PC-9 (cell line): ENCODE measurements at places on chromosomes 1 and 21.
A peak's percentile ranks its signal among the peaks of the same experiment; 100 is the strongest.

- DNase-seq: no peak
Measured at GRCh38 chr1:93715529-93716126, 34.0 kb upstream of the BCAR3 start.

DNA sequence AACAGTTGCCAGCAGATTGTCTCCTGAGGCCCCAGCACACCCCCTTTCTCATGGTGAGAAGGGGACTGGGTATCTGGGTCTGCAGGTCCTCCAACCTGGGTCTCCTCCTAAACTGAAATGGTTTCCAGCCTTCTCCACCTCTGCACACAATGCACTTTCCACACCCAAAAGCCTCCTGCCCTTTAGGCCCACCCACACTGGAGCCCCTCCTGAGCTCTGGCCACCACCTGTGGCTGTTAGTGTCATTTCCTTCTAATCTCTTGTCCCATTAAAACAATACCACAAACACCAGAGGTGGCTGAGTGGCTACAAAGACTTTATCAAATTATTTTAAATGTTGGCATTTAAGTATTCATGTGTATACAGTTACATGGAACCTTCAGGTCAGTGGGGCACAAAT is 11.5 kb downstream of the GPR3 start:
- DNase-seq: no peak

DNA sequence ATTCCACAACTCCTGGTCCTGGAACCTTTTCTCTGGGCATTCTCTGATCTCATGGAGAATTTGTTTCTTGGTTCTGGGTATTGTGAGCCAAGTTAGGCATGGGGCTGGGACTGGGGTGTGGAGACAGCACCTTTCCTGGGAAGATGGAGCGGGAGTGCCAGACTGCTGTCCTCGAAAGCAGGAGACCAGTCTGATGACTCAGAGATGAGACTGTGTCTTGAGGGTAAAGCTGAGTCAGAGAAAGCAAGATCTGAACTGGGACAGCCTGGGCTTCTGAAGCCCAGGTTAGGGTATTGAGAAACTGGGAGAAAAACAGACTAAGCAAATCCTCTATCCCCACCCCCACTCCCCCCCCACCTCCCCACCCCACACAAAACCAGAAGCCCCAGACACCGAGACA is 2.2 kb upstream of the KANK4 start:
- peak; percentile 63 for DNase-seq

DNA sequence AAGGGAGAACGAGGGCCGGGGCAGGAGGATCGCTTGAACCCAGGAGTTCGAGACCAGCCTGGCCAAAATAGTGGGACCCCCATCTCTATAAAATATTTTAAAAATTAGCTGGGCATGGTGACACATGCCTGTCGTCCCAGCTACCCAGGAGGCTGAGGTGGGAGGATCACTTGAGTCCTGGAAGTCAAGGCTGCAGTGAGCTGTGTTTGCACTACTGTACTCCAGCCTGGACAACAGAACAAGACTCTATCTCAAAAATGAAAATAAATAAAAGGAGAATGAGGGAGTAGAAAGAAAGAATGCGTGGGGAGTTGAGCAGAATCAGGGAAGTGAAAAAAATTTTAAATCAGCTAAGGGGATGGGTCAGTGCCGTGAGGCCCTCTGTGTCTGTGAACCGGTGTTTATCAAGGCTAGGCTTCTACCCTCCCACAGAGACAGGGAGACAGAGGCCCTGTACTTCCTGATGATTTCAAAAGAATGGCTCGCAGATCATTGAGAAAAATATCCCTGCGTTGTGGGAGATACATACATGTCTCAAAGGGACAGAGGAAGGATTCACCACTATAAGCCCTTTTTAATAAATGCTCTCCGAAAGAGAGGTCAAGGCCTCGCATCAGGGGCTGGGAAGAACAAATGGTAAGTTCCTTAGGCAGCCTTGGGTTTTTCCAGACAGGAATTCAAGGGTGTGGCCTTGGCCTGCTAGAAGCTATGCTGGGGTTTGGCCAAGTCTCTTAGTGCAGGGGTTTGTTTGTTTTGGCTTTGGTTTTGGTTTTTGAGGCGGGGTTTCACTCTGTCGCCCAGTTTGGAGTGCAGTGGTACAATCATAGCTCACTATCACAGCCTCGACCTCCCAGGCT is 20.7 kb downstream of the IL10RB start:
- DNase-seq: peak; percentile 66

GRCh38 chr1:186993996-186994395 is 165.2 kb downstream of the PLA2G4A start:
- DNase-seq: no peak

GRCh38 chr1:236467327-236467641 is 56.5 kb upstream of the LGALS8 start:
- DNase-seq: no peak

GRCh38 chr1:232995189-232995588 is 44.8 kb downstream of the NTPCR start:
- no peak for DNase-seq

GRCh38 chr1:69252696-69253095 is 315.0 kb upstream of the LRRC7 start:
- no peak for DNase-seq

DNA sequence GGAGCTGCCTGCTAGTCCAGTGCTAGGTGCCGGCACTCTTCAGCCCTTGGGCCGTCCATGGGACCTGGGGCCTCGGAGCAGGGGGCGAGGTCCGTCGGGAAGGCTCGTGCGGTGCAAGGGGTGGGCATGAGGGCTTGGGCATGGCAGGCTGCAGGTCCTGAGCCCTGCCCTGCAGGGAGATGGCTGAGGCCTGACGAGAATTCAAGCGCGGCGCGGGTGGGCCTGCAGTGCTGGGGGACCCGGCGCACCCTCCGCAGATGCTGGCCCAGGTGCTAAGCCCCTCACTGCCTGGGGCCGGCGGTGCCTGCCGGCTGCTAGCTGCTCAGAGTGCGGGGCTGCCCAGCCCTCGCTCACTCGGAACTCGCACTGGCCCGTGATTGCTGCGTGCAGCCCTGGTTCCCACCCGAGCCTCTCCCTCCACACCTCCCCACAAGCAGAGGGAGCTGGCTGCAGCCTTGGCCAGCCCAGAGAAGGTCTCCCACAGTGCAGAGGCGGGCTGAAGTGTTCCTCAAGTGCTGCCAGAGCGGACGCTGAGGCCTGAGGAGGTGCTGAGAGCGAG is 467.0 kb downstream of the AGBL4 start:
- no peak for DNase-seq

DNA sequence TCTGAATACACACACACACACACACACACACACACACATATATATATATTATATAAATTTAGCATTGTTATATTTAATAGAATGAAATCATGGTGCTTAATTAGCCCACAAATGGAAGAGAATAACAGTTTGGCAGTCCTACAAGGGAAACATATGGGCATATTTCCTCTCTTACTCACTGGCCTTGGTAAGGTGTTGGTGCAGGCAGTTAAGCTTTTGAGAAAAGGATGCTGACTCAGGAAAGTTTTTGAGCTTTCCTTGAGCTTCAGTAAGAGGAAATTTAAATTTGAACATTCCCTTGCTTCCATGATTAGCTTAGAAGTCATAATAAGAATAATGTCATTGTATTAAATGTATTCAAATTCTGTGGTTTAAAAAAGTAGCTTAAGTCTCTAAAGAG is 37.0 kb upstream of the B3GALT5 start:
- no peak for DNase-seq

DNA sequence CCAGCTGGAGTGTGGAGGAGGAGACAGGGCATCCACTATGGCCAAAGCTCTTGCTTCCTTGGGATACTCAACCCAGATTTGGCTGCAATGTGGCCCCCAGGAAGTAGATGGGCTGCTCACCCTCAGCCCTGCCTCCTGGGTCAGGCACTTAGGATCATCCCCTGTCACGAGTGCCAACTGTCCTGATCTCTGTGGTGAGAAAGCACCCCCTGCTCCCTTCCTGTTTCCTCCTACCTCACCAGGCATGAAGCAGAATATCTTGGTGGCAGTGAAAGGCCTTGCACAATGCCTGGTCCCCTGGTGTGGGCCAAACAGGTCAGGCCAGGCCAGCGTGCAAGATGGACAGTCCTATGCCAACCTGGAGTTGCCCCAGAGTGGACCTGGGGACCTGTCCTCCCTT is 211.7 kb downstream of the GRIK3 start:
- DNase-seq: no peak
